Motor neuron (in vitro differentiated cells): ENCODE measurements at places on chromosomes 16 and 17. TPM values are rescaled to one million over a fixed set of nuclear protein-coding genes. Genes with fewer than 3 reads are reported as not detected.

Gene WFDC1
- 2.5 and 2.9 TPM in 2 replicates for total RNA-seq

Gene PRAC1
- total RNA-seq = not detected in 2 replicates

Gene KRTAP4-4
- total RNA-seq = not detected in 2 replicates

Gene CNTNAP1
- total RNA-seq = 22.4 and 25.2 TPM in 2 replicates

Gene PHLPP2
- total RNA-seq = 3.8 and 4.1 TPM in 2 replicates

Gene ADAM11
- total RNA-seq = 4.5 and 4.9 TPM in 2 replicates

Gene TBC1D26
- total RNA-seq = 0.18 and 1.3 TPM in 2 replicates

Gene RNF112
- 1.2 TPM in 1 of 2 replicates, not detected in the other for total RNA-seq

Gene SKAP1
- total RNA-seq = 1.1 and 1.3 TPM in 2 replicates

Gene ABCA10
- 9.1 and 14.6 TPM in 2 replicates for total RNA-seq

Gene SEPTIN12
- 0.18 TPM in 1 of 2 replicates, not detected in the other for total RNA-seq

Gene ASIC2
- total RNA-seq = 2.6 and 3.1 TPM in 2 replicates

Gene PPY
- 0.97 and 1.7 TPM in 2 replicates for total RNA-seq

Gene SALL1
- 41.3 and 44.2 TPM in 2 replicates for total RNA-seq

Gene KRT14
- total RNA-seq = not detected in 2 replicates

Gene ADCY9
- 9.1 and 9.4 TPM in 2 replicates for total RNA-seq

Gene MAF
- 6.6 and 7.1 TPM in 2 replicates for total RNA-seq

Gene PDILT
- total RNA-seq = not detected in 2 replicates

Gene GLP2R
- 0.39 and 0.52 TPM in 2 replicates for total RNA-seq
